Ascending aorta (tissue), 2 donors: ENCODE measurements at places on chromosomes 4 and X.

- DNase-seq = no peak
Observed at GRCh38 chr4:43345323-43345925, 452.9 kb downstream of the GRXCR1 start.

DNA sequence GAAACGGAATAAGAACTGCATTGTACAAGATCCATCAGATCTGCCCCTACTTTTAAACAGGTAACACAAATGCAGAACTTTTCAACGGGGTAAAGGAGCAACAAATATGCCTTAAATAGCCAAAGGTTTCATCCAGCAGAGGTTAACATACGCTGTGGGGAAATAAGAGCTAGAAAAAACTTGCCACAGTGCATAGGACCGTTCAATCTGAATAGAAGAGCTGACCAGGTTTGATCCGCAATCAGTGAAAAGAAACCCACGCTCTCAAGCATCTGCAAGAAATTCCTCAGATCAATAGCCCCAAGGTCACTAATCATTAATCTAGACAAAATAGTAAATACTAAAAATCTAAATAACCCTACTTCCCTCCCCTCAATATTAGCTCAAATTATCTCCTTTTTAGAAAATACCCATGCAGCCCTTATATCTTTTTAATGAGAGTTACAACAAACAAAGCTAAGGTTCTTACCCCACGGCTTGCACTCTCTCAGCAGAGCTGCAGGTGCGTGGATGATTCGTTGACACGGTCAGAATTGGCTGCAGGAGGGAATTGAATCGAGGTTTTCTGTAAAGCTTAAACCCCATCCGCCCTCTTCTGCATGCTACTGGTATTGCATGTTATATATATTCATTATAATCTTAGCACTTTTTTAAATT, at the start of gene TLR10:
TLR10 (minus strand) TSS at position 539 of the 657 bp plus-strand sequence. CDS start 7,400 bp downstream, outside the sequence.
- DNase-seq = no peak

- DNase-seq = peak; percentile 91
Observed at GRCh38 chr4:1870328-1870577, 940 bp upstream of the NSD2 start.

- no peak for DNase-seq
Observed at GRCh38 chr4:9143421-9144080, 26.7 kb upstream of the FAM90A26 start.

DNA sequence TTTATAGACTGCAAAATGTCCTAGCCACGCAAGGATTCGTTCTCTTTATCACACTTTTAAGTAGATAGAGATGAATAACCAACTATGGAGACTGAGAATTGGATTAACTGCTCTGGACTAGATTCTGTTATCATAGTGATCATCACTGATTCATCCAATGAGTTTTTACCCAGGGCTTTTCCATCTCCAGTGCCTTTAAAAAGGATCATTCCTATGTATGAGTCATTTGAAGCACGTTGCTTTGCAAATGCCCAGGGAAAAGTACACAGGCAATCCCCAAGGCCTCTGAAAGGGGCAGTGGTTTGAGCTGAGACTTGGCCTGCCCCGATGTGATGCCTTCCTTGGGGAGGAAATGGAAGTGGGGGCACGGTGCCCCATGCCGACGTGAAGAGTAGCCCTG, 122.7 kb upstream of the PSAPL1 start:
- no peak for DNase-seq

GRCh38 chrX:65740909-65741308, 73.5 kb downstream of the MSN start:
- DNase-seq = no peak

- DNase-seq = no peak
Observed at GRCh38 chr4:85187106-85187505, 220.6 kb upstream of the WDFY3 start.

- no peak for DNase-seq
Observed at GRCh38 chr4:176187624-176188023, 7.8 kb downstream of the SPATA4 start.

DNA sequence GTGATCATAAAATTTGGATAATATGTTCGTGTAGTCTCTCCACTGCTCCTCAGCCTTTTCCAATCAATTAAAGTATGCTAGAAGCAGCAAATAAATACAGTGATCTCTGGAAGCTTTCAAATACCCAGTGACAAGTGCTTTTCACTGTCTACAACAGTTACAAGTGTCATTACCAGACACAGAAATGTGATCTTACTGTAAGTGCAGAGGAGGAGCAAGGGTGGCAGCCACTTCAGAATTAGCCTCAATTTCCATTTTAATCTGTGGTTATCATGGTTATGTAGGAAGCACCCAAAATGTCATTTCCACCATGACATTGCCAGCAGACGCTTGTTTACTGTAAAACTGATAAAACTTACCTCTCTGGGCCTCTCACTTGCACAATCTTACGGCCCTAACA, 133.9 kb upstream of the ADAMTS3 start:
- no peak for DNase-seq

DNA sequence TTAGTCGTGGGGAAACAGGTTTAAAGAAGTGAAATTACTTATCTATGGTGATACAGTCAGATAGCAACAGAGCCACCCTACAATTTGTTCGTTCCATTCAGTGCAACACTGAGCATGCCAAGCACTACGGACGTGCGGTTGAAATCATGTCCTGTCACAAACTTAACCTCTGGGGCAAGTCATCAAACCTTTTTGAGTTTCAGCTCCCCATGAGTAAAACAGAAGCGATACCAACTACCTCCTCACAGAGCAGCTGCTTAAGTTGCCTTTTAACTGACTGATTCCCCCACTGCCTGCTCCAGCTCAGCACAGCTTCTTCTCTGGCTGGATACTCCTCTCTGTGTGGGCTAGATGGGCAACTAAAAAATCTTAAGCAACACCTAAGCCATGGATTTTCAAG, 36.0 kb downstream of the LHFPL1 start:
- DNase-seq = no peak

GRCh38 chrX:105882581-105883275, 60.4 kb downstream of the NRK start:
- DNase-seq = no peak

DNA sequence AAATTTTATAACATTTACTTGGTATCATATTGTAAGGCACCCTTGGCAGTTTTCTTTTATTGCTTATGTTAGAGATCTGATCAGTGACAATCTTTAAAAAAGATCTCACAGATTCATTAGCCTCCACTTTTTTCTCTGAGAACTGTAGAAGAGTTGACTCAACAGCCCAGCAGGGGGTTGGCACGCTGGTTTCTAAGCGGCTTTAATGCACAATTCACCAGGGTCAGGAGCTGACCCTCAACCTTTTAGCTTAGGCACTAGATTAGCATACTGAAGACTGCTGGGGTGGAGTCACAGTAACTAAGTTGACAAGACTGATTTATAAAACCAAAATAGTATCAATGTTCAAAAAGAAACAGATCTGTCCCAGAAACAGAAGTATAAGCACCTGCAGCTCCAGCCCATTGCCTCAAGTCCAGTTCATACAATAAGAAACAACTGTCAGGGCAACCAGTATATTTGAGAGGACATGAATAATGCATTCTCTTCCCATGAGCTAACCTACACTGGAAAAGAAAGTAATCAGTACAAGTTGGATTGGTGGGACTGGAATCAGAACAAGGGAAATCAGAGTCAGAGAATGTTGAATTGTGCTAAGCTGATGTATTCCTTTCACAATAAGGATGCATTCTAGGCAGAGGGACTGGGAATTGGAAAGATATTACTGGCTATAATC, 77.6 kb downstream of the PDE5A start:
- DNase-seq = no peak

- peak; percentile 45 for DNase-seq
Observed at GRCh38 chrX:55487143-55487542, 2.5 kb downstream of the USP51 start.

DNA sequence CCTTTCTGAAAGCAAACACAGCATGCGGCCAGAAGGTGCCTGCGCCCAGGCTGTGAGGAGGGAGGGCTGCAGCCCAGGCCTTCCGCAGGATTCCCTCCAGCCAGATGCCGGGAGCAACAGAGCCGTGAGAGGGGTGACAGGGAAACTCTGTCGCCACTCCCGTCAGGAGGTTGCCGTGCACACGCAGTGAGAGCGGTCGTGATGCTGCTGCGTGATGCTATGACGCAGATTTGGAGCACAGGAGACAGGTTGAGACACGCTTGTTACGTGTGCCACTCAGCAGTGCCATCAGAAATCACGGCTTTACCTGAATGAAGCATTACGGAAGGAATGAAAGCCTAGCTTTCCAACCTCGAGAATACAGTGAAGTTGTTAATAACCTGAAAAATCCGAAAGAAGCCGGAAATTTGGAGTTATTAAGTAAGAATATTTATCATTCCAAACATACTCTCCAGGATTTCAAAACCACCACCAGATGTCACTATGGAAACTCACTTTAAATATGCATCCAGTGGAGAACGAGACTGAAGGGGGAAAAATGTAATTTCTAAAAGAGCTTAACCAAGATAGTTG, 54.4 kb downstream of the FAT1 start:
- no peak for DNase-seq

- no peak for DNase-seq
Observed at GRCh38 chrX:12919620-12920019, 13.2 kb downstream of the TLR8 start.

GRCh38 chr4:139368998-139369397, 66.7 kb upstream of the NDUFC1 start:
- no peak for DNase-seq

- no peak for DNase-seq
Observed at GRCh38 chr4:7336732-7337131, 98.0 kb downstream of the PSAPL1 start.

GRCh38 chrX:129955682-129956081, 26.8 kb upstream of the BCORL1 start:
- no peak for DNase-seq

DNA sequence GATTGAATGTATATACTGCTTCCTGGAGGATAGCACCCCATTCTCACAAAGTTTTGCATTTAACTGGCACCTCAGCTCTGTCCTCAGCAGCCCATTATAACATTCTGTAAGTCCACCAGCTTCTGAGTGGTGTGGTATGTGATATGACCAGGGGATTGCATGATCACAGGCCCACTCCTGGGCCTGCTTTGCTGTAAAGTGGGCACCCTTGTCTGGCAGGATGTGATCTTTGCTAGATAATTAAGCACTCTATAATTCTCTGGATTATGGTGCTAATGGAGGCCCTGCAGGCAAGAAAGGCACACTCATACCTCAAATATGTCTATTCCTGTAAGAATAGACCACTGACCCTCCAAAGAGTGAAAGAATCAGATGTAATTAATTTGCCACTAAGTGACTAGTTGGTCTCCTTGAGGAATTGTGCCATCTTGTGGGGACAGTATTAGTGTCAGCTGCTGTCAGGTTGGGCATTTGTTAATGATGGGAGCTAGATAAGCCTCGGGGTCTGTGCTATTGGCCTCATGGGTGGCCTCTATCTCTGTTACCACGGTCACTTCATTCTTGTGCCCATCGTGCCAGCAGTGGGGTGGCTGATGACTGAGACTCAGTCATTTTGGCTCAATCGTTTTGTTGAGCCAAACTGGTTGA, 2.2 kb upstream of the CFI start:
- no peak for DNase-seq

- DNase-seq = no peak
Observed at GRCh38 chr4:1794809-1795298, 1.8 kb downstream of the FGFR3 start.

- no peak for DNase-seq
Observed at GRCh38 chr4:110124711-110125110, 73.7 kb downstream of the ELOVL6 start.

DNA sequence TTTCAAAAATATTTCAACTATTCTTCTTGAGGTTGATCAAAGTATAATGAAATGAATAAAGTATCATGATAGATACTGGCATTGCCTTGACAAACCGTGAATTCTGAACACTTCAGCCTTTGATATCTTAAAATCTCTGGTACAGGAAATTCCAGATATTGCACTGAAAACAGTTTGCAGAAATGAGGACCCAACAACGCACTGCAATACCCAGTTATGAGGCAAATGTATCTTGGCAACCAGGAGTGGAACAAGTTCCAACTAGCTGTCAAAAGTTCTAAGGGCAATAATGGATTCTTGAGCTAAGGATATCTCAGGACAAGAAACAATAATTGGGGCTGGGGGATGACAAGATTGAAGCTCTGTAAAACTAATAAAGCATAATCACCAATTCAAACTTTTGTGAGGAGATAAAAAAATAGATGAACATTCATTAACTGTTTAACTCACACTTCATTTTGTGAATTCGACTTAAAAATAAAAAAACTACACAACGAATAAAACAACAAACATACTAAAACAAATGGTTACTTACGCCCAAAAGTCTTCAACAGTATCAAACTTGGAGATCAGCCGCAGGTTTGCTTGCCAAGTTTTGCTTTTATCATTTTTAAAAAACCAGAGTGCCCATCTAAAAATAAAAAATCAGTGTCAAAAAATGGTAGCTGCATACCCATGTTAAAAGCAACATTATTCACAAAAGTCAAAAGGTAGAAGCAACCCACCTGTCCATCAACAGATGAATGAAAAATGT, 38.1 kb downstream of the EIF4E start:
- no peak for DNase-seq

DNA sequence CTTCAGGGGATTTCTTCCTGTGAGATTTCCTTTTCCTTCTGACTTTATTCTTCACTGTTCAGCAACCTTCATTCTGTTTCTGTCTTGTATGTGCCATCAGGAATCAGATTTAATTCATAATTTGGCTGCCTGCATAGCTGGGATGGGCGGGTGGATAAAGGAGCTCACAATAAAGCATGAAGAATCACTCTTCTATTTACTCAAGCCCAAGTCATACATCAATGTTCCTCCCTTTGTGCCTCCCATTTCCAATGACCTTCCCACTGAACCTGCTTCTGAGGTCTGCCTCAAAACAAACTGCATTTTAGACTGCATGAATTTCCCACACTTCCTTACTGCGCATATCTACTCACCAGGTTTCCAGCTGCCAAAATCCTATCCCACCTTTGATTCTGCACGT, 14.0 kb downstream of the PDGFC start:
- no peak for DNase-seq

DNA sequence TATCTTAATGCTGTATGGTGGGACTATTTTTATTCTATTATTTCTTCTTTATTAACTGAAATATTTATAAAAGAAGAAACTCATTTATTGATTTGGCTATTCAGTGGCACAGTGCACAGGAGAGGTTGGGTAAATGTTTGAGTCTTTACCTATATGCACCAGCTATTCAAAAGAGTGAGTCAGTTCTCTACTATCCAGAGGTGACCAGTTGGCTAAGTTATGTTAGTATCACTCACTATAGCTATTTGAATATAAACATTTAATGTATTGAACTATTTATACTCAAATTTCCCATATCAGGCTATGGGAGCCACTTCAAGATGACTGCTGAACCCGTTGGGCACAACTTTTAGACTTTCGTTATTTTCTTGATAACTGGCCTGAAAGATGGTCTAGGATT, 106.1 kb upstream of the VEGFC start:
- no peak for DNase-seq

- no peak for DNase-seq
Observed at GRCh38 chrX:149145845-149146285, 359.2 kb downstream of the IDS start.

GRCh38 chr4:169418846-169419245, 148.1 kb upstream of the SH3RF1 start:
- no peak for DNase-seq

- DNase-seq = no peak
Observed at GRCh38 chr4:16617435-16617834, 281.0 kb downstream of the LDB2 start.

- DNase-seq = no peak
Observed at GRCh38 chr4:156298230-156298629, 344.6 kb upstream of the CTSO start.

- DNase-seq = no peak
Observed at GRCh38 chr4:149715822-149716585, 99.6 kb downstream of the IQCM start.
